Activated T-helper 17 cell treated with anti-CD3 and anti-CD28 coated beads, Interleukin-2, amount 50 U/mL, for 72 hours (primary cell): ENCODE measurements at places on chromosomes 1 and 21.

DNA sequence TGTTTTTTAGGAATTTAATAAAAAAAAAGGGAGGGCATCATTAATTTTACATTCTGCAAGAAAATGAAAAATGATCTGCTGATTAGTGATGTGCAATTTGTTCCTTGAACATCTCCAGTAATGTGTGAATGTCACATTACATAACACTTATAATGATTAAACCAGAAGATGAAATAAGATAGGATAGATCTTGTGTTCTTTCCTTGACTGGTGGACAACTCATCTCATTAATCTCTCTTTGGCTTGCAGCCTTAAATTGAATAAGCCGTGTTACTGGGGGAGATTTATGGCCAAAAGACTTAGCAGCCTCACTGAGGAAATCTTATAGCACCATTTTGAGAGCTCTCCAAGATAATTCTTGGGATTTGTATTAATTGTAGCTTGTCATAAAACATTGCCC is 217.2 kb downstream of the ST6GALNAC3 start:
- no peak for ATAC-seq

DNA sequence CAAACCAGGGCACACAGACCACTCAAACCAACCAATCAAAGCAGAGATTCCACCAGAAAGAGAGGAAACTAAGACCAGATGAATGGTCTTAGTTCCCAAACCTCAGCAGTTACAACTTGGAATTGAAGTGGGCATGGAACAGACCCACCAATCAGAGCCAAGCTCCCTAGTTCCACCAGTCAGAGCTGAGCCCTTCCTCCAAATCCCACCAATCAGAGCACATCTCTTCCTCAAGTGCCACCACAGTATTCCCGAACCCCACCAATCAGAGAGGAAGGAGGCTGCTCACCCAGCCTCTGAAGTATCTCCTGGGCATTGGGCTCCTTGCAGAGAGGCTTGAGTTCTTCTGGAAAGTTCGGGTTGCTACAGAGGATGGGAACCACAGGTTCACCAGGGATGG is 1.4 kb downstream of the GUCA2A start:
- no peak for ATAC-seq

DNA sequence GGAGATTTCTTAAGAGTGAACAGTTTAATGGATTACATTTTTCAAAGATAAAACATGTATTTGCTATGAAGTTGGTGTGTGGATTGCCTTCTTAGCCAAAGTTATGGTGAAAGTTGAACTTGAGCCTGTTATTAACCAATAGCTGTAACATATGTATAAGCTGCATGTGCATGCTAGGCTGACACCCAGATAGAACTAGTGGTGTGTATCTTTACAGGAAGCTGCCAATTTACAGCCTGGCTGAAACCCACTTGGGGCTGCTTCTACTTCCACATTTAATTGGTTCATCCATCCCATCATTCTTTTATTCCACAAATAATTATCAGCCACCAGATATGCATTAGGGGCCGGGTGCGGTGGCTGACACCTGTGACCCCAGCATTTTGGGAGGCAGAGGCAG is 3.3 kb downstream of the PLA2G5 start:
- ATAC-seq: no peak

DNA sequence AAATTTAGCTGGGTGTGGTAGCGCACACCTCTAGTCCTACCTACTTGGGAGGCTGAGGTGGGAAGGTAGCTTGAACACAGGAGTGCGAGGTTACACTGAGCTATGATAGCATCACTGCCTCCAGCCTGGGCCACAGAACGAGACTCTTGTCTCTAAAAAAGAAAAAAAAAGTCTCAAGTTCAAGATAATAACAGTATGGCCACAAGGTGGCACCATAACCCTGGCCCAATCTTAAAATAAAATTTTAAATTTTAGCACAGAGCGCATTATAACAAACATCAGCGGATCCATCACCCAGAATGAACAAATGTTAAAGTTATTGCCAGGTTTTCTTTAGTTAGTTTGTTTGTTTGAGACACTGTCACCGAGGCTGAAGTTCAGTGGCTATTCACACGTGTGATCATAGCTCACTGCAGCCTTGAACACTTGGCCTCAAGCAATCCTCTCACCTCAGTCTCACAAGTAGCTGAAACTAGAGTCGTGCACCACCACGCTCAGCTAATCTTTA is 2.9 kb upstream of the HTR6 start:
- no peak for ATAC-seq

- ATAC-seq: peak; percentile 42
Measured at GRCh38 chr21:35428001-35428320, 378.9 kb upstream of the RUNX1 start.

DNA sequence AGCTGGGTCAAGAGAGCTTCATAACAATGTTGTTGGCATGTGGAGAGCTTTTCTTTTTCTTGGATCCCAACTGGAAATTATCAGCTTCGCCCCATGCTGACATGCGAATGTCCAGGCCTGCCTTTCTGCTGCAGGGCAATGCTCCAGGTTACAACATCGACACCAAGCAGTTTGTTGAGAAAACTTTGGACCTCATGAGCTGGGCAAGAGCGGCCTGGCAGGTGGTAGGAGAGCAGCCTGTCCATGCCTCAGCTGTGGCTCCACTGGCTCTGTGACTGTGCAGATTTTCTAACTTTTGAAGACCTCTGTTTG is 41.4 kb downstream of the MTARC1 start:
- no peak for ATAC-seq

DNA sequence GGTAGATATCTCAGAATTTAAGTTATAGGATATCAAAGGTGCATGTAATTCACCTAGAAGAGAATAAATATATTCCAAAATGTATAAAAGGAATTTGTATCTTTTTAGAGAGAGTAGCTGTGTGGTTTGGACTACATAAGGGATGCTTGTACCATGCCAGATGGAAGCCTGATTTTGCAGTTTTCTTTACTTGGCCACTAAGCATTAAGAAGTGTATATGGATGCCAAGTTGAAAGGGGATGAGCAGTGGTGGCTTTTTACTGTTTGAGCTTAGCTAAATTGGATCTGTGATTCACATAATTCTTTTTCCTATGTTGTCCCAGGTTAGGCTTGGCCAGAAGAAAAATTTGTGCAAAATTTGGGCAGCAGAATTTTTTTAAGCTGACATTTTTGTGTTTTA is 43.5 kb upstream of the TTLL7 start:
- ATAC-seq: no peak

DNA sequence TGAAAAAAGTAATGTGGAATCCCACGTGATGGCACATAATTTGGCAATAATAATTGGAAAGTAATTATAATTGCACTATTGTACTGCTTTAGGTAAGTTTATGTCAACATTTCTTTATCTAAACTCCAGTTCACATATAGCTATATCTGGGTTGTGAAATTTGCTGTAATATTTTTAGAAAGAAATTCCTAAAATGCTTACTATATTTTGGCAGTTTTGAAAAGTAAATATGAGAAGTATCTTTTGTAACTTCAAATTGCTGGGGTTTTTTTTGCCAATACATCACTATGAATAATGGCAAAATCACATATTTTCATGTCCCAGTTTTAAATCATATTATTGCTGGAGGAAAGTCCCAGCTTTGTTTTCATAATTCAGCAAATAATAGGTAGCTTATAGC is 197.5 kb downstream of the PDE4B start:
- ATAC-seq: no peak

- ATAC-seq: no peak
Measured at GRCh38 chr1:28447679-28448078, 58.2 kb upstream of the RCC1 start.

DNA sequence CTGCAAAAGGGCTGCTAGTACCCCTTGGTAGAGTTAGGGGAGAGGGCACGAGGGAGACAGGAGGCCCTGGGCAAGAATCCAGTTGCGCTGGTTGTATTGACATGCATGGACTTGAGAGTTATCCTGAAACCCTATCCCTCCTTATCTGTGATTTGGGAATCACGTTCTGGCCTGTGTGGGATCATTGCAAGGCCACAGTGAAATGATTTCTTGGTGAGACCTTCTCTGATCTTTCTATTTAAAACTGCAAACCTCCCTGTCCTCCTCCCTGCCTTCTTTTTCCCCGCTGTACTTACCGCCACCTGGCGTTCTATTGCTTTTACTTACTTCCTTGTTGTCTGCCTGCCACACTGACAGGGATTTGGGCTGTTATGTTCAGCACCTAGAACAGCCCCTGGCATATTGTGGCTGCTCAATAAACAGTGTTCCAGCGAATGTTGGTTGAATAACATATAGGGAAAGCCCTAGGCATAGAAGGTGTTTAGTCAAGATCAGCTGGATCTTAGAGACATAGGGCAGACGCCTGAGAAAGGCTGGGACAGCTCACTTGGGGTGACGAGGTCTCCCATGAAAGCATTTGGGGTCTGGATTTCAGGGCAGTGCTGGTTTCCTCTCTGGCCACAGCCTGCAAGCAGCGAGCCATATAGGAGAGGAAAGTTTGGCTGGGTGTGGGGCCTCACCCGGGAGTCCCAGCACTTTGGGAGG is 25.6 kb downstream of the ALPL start:
- peak; percentile 31 for ATAC-seq

DNA sequence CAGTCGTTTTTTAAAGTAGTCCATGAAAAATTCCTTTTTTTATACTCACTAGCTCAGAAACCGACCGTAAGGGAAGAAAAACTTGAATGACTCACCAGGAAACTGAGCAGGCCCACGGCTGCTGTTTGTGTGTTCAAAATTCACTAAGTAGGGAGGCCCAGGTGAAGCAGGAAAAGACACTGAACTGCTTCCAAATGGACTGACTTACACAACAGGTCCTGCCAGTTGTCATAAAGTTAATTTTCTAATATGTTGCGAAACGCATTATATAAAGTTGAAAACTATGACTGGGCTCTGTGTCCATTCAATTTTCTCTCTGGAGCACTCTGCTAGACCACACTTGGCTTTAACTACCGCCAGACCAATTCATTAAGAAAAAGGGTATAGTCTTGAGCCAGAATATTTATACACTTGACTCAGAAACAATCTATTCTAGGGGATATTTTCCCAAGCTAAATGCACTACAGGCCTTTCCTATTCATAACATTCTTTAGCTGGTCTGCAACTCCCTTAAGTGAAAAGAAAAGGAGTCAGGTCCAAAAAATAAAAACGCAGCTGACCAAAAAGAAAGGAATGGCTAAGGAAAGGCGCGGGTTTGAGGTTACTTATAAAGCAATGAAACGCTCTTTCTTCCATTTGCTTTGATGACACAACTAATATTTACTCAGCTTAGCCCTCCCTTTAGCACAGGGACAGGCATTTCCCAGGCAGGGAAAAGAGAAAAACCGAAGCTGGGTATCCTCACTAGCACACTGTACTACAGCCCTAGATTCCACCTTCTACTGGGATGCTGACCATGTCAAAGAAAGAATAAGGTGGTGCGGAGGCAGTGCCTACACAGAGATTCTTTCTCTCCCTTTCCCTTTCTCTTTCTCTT is 306.3 kb upstream of the ESRRG start:
- no peak for ATAC-seq

DNA sequence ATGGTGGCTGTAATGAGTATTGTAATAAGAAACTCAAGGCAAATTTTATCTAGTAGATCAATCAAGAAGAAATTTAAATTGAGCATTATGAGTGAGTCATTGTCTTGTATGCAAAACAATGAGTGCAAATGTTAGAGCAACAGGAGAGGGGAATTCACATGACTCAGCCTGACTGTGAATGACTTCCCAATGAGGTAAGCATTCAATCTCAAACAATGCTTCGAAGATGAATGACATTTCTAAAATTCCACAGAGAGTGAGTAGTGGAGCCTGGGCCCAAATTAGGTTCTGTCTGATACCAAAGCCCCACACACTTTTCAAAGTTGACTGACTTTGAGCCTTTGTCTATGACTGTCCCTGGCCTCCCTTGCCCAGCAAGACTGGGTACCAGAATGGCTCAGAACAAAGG is 738.0 kb downstream of the PTPRU start:
- peak; percentile 94 for ATAC-seq

DNA sequence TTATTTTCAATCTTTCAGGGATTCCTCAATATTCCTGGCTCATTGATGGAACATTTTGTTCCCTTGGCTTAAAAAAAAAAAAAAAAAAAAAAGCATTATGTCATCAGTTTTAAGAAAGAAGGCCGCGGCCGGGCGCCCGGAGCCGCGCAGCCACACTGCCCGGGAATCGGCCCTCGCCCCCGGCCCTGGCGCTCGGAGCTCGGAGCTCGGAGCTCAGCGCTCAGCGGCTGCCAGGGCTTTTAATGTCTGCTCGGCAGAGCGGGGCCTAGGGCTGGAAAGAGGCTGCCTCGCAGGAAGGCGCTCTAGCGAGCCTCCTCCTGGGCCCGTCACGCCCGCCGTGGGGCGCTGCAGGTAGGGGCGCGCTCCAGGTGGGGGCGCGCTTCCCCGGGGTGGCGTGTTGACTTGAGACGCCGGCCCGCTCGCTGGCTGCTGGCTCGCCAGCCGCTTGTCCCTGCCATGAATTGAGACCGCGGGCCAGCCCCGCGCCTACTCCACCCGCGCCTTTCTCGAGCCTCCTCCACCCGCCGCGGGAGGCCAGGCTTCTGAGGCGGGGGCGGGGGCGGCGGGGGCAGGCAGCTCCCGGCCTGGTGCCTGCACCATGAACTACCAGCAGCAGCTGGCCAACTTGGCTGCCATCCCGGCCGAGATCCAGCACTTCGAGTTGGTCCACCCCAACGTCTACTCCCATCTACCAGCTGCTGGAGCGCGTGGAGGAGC is 5.4 kb upstream of the TDRD5 start:
- ATAC-seq: no peak

DNA sequence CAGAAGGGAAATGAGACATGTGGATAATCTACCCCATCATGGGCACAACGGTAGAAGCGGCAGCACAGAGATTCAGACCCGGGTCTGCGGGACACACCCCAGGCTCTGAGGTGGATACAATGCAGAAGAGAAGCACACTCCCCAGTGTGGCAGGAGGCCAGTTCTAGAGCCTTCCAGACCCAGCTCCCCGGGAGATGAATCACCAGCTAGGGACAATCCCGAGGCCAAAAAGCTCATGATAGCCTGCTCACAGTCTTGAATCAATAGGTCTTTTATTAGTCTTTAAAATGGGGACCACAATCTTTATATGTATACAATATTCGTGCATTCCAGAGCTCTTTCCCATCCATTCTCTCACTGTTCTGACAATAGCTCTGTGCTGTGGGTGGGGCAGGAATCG is 57.3 kb upstream of the DIRAS3 start:
- no peak for ATAC-seq

GRCh38 chr1:60866917-60867531 is 215.3 kb upstream of the NFIA start:
- ATAC-seq: no peak

DNA sequence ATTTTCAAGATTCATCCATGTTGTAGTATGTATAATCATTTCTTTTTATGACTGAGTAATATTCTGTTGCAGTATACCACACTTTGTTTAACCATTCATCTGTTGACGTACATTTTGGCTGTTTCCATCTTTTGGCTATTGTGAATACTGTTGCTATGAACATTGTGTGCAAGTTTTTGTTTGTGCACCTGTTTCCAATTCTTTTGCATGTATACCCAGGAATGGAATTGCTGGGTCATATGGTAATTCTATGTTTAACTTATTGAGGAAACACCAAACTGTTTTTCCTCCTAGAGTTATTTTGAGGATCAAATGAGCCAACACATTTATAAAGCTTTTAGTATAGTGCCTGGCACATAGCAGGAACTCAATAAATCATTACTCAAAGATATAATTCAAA is 49.2 kb upstream of the MAN1A2 start:
- no peak for ATAC-seq

GRCh38 chr1:74652711-74653139 is 20.9 kb downstream of the ERICH3 start:
- peak; percentile 31 for ATAC-seq

- ATAC-seq: peak; percentile 59
Measured at GRCh38 chr1:12166834-12167492, at the start of gene TNFRSF1B. Gene TNFRSF1B, plus strand, starts transcription at chr1:12166991. Its CDS starts 101 bp downstream, at chr1:12167092.
